ENCODE measurements at places on chromosomes 2 and 18.

DNA sequence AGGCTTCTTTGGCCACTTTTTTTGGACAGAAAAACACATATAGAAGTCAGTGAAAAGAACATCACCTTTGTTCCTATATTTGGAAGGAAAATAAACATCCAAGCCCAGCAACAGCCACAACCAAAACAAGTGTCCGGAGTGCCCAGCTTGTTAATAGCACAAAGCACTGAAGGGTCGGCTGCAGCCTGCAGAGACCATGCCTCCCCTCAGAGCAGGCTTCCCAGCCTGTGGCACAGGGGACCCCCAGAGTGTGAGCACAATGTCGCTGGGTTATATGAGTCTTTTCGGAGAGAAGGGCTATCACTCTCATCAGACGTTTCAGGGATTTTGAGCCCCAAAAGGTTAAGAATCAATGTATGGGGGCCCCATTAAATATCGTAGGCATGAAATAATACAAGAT is 6.2 kb upstream of the CIDEA start:
- H3K36me3 ChIP-seq = no peaks in the 10 kb centered on the region
- no peak overlapping the region for H3K27ac ChIP-seq
- H3K4me3 ChIP-seq = no peak overlapping the region
- no peaks in the 10 kb centered on the region for H3K4me1 ChIP-seq

GRCh38 chr2:165196411-165196810 is 7.4 kb downstream of the SCN3A start:
- no peak overlapping the region for H3K4me3 ChIP-seq
- DNase-seq = no peak
- H3K27me3 ChIP-seq = no peaks in the 10 kb centered on the region
- peaks cover 20% of the 10 kb centered on the region for H3K4me1 ChIP-seq
- no peak overlapping the region for H3K27ac ChIP-seq

GRCh38 chr2:36773947-36774346 is 77.4 kb downstream of the VIT start:
- DNase-seq = no peak
- H3K27me3 ChIP-seq = no peaks in the 10 kb centered on the region
- no peaks in the 10 kb centered on the region for H3K36me3 ChIP-seq
- no peak overlapping the region for H3K4me3 ChIP-seq
- no peak overlapping the region for H3K27ac ChIP-seq

DNA sequence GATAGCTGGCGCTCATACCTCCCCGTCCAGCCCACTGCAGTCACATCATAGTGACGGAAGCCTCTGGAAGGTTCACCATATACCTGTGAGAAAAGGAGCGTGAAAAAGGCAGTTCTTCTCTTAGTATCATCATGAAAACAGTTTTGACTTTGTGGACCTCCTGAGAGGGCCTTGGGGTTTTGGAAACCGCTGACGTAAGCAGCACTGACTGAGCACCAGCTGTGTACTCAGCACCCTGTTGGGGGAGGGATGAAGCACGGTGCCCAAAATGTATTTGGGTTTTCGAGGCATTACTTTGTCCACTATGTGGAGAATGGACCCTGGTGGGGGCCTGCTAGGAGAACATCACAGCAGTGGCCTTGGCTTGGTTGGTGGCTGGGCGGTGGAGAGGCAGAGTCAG is 5.4 kb downstream of the SCLY start:
- peaks cover 10% of the 10 kb centered on the region for H3K4me1 ChIP-seq
- peaks cover 7% of the 10 kb centered on the region for H3K36me3 ChIP-seq
- no peak overlapping the region for H3K4me3 ChIP-seq
- no peak for DNase-seq

DNA sequence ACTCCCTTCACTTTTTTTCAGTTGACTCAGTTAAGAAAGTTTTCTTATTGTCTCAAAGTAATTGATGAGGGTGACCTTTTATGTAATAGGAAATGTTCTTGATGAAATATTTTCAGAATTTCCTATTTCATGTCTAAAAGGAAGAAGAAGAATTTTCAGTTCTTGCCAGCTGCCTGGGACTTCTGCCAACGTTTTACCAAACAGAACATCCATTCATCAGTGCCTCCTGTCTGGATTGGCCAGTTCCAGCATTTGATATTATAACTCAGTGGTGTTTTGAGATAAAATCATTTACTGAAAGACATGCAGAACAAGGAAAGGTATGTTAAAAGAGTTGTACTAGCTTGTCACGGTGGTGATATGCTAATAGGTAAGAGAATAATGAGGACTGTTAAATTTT is 104.7 kb upstream of the MYO3B start:
- no peak overlapping the region for H3K4me3 ChIP-seq
- no peaks in the 10 kb centered on the region for H3K27me3 ChIP-seq
- H3K4me1 ChIP-seq = peaks cover 12% of the 10 kb centered on the region
- peaks cover 3% of the 10 kb centered on the region for H3K36me3 ChIP-seq
- no peak overlapping the region for H3K27ac ChIP-seq
- DNase-seq = no peak

GRCh38 chr2:20549691-20550348 is 101.1 kb downstream of the HS1BP3 start:
- H3K27me3 ChIP-seq = no peaks in the 10 kb centered on the region
- H3K36me3 ChIP-seq = no peaks in the 10 kb centered on the region
- no peak overlapping the region for H3K27ac ChIP-seq
- peaks cover 9% of the 10 kb centered on the region for H3K4me1 ChIP-seq

- H3K4me1 ChIP-seq = no peaks in the 10 kb centered on the region
- H3K4me3 ChIP-seq = peak overlapping the region; percentile 61
- no peak for DNase-seq
- no peaks in the 10 kb centered on the region for H3K36me3 ChIP-seq
- no peak overlapping the region for H3K27ac ChIP-seq
These were observed 38.6 kb upstream of the POLE4 start for GRCh38 chr2:74919827-74920226.

- no peak overlapping the region for H3K4me3 ChIP-seq
- H3K27ac ChIP-seq = no peak overlapping the region
- DNase-seq = no peak
- H3K4me1 ChIP-seq = no peaks in the 10 kb centered on the region
These were observed 7.5 kb downstream of the MAL start for GRCh38 chr2:95032868-95033603.

- no peak overlapping the region for H3K4me3 ChIP-seq
- no peaks in the 10 kb centered on the region for H3K27me3 ChIP-seq
- H3K36me3 ChIP-seq = no peaks in the 10 kb centered on the region
These were observed 131.2 kb upstream of the SOX11 start for GRCh38 chr2:5561006-5561405.

GRCh38 chr2:215652388-215652787 is 216.5 kb upstream of the FN1 start:
- H3K27ac ChIP-seq = no peak overlapping the region
- no peaks in the 10 kb centered on the region for H3K36me3 ChIP-seq
- H3K27me3 ChIP-seq = no peaks in the 10 kb centered on the region
- peaks cover 37% of the 10 kb centered on the region for H3K4me1 ChIP-seq
- H3K4me3 ChIP-seq = no peak overlapping the region
